T-cell (primary cell): ENCODE measurements at places on chromosomes 5 and 9. TPM values are rescaled to one million over a fixed set of nuclear protein-coding genes. Genes with fewer than 3 reads are reported as not detected.

GRCh38 chr9:35993976-35994720 is 36.2 kb upstream of the OR2S2 start:
- H3K36me3 ChIP-seq: no peaks in the 10 kb centered on the region
- H3K27ac ChIP-seq: no peak overlapping the region
- no peak for DNase-seq
- H3K27me3 ChIP-seq: no peaks in the 10 kb centered on the region

- H3K36me3 ChIP-seq: no peaks in the 10 kb centered on the region
- no peaks in the 10 kb centered on the region for H3K4me1 ChIP-seq
- H3K4me3 ChIP-seq: no peak overlapping the region
- DNase-seq: no peak
Observed at GRCh38 chr5:153827397-153827796, 211.3 kb downstream of the FAM114A2 start.

- no peak for DNase-seq
- peaks cover 2% of the 10 kb centered on the region for H3K27me3 ChIP-seq
- no peaks in the 10 kb centered on the region for H3K4me1 ChIP-seq
- H3K27ac ChIP-seq: no peak overlapping the region
- no peaks in the 10 kb centered on the region for H3K36me3 ChIP-seq
Observed at GRCh38 chr5:134247428-134248224, 21.8 kb upstream of the PPP2CA start.

GRCh38 chr5:180670586-180671359 is 21.4 kb upstream of the FLT4 start:
- peaks cover 4% of the 10 kb centered on the region for H3K4me1 ChIP-seq
- no peak overlapping the region for H3K27ac ChIP-seq
- peak; percentile 37 for DNase-seq
- no peaks in the 10 kb centered on the region for H3K36me3 ChIP-seq

- DNase-seq: no peak
- H3K4me1 ChIP-seq: no peaks in the 10 kb centered on the region
- H3K27ac ChIP-seq: no peak overlapping the region
- H3K4me3 ChIP-seq: no peak overlapping the region
Observed at GRCh38 chr9:113956901-113957300, 80.8 kb downstream of the ZNF618 start.

DNA sequence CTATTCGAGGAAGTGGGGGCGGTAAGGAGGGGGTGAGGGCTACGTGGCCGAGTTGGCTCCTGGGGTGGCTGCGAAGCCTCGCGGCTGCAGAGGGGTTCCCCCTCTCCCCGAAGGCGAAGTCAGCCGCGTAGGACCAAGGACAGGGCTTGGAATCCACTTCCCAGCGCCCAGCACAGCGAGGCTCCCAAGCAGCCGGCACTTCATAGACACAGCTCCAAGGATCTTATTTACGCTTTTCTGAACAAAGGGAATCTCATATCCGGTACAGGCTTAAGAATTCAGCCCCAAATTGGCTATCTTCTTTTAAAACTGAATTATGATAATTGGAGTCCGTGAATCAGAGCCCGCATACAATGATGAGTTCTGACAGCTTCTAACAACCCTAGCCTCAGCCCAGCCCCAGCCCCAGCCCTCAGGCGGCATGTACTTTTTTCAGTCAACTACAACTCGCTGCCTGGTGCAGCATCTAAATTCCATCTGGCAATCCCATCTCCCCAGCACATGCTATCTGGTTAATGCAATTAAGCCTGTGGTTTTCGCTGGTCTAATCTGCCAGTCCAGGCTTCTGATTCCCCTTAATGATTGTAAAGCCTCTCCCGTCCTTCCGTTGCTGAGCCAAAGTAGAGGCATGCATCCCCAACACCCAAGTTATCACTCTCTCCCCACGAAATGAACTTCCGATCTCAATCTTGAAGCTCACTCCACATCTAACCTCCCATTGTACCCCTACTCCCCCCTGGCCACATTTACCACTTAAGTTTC is 1.0 kb downstream of the ELAVL2 start:
- H3K4me1 ChIP-seq: no peaks in the 10 kb centered on the region
- DNase-seq: no peak
- H3K36me3 ChIP-seq: no peaks in the 10 kb centered on the region
- H3K27ac ChIP-seq: no peak overlapping the region
- peak overlapping the region; percentile 4 for H3K4me3 ChIP-seq

DNA sequence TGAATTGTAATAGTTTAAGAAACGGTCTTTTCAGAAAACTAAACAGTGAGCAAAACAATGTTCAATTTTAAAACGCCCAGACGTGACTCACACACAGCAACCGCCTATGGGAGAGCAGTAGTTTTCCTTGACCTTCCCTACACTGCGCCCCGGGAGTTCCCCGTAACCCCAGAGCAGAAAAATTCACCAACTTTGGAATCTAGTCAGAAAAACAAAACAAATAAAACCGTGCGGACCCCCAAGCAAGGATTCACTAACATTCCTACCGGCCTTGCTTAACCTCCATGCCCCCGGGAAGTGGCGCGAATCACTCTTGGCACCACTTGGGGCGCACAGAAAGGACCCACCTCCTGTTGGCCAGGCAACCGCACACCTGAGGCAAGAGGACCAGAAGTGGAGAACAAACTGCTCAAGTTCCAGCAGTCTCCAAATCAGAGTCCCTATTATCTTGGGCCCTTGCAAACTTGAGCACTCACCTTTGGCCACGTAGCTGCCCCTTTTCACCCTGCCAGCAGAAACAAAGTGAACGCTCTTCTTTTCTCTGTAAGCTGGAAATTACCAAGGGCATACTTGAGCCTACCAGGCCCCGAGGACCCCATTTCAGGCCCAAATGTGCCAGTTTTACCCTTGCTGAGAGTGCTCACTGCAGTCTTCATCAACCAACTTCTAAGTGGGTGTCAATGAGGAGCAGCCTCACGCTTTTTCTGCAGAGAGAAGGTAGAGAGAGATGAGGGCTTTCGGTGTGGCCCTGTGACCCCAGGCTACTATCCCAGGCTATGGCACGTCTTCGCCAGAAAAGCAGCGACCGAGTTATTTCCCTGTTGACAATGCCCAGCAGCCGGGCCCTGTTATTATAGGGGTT is 189.7 kb downstream of the MEF2C start:
- peaks cover 69% of the 10 kb centered on the region for H3K27me3 ChIP-seq
- no peak overlapping the region for H3K27ac ChIP-seq
- H3K36me3 ChIP-seq: no peaks in the 10 kb centered on the region

GRCh38 chr9:116928884-116929283 is 241.8 kb downstream of the TRIM32 start:
- no peaks in the 10 kb centered on the region for H3K27me3 ChIP-seq
- DNase-seq: no peak

DNA sequence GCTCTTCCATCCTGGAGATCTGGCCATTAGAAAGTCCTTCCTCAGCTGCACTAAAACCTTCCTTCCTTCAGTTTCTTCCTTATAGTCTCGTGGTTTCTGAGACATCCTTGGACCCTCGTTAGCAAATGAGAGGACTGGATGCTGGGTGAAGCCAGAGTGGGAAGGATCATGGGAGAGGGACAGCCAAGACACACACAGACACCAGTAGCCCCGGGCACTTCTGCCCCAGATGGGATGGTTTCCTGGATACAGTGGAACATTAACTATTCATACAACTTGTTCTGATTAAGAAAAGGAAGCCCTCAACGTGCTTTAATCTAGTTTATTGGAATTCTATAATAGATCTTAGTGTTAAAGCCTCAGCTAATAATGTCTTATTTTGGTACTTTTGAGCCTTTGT is 125.5 kb downstream of the SEC61B start:
- no peak for DNase-seq
- no peaks in the 10 kb centered on the region for H3K36me3 ChIP-seq
- H3K4me3 ChIP-seq: no peak overlapping the region
- no peak overlapping the region for H3K27ac ChIP-seq

GRCh38 chr5:128630121-128630520 is 92.1 kb upstream of the FBN2 start:
- no peak overlapping the region for H3K4me3 ChIP-seq
- H3K27me3 ChIP-seq: no peaks in the 10 kb centered on the region
- no peaks in the 10 kb centered on the region for H3K4me1 ChIP-seq

GRCh38 chr5:181173420-181174342 is 26.3 kb downstream of the OR2V2 start:
- H3K27ac ChIP-seq: no peak overlapping the region
- peaks cover 21% of the 10 kb centered on the region for H3K27me3 ChIP-seq
- DNase-seq: no peak
- peak overlapping the region; percentile 48 for H3K4me3 ChIP-seq

DNA sequence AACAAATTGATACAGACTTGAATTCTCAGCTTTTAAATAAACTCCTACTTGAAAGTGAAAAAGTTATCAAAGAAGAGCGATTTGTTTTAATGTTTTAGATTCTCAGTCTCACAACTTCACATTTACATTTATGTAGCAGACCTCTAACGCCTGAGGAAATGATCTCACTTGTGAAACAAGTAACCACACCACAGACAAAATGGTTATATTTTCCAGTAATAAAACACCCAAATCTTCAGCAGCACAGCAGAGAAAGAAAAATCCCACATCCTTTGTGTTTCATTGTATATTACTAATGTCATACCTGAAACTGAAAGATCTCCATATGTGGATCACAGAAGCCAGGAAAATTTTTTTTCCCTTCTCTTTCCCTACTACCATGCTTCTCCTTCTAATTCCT is 29.8 kb upstream of the GZMA start:
- H3K4me3 ChIP-seq: no peak overlapping the region
- no peaks in the 10 kb centered on the region for H3K36me3 ChIP-seq
- H3K27me3 ChIP-seq: no peaks in the 10 kb centered on the region
- H3K4me1 ChIP-seq: peaks cover 37% of the 10 kb centered on the region
- DNase-seq: no peak
- peak overlapping the region; percentile 59 for H3K27ac ChIP-seq

- no peaks in the 10 kb centered on the region for H3K4me1 ChIP-seq
- H3K4me3 ChIP-seq: no peak overlapping the region
- DNase-seq: no peak
- H3K36me3 ChIP-seq: no peaks in the 10 kb centered on the region
Observed at GRCh38 chr9:134571326-134571931, 70.2 kb upstream of the COL5A1 start.

DNA sequence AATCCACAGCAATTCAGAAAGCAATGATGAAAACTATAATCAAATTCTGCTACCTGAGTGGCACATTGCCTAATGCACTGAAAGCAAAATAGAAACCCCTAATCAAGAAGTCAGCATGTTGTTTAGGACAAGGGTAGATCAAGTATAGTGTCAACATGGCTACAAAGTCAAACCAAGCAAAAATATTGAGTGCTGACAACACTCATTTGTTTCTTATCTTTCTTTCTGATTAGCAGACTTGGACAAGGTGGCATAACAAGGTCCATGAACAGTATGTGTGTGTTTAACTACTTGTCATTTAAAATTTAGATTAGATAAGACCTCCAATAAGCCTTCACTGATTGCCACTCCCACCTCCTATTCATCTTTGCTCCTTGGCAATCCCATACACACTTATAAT is 332.4 kb downstream of the KIAA0825 start:
- no peaks in the 10 kb centered on the region for H3K27me3 ChIP-seq
- no peaks in the 10 kb centered on the region for H3K36me3 ChIP-seq
- no peak overlapping the region for H3K27ac ChIP-seq
- H3K4me3 ChIP-seq: no peak overlapping the region
- H3K4me1 ChIP-seq: no peaks in the 10 kb centered on the region
- DNase-seq: no peak

GRCh38 chr9:27756418-27756817 is 183.1 kb upstream of the C9orf72 start:
- no peak overlapping the region for H3K27ac ChIP-seq
- DNase-seq: no peak
- no peaks in the 10 kb centered on the region for H3K27me3 ChIP-seq
- no peaks in the 10 kb centered on the region for H3K4me1 ChIP-seq

GRCh38 chr9:120996409-120996808 is 53.7 kb downstream of the C5 start:
- H3K4me1 ChIP-seq: no peaks in the 10 kb centered on the region
- DNase-seq: no peak
- no peaks in the 10 kb centered on the region for H3K27me3 ChIP-seq
- H3K36me3 ChIP-seq: no peaks in the 10 kb centered on the region

- no peak overlapping the region for H3K27ac ChIP-seq
- no peaks in the 10 kb centered on the region for H3K27me3 ChIP-seq
- H3K4me3 ChIP-seq: no peak overlapping the region
- peaks cover 15% of the 10 kb centered on the region for H3K36me3 ChIP-seq
- DNase-seq: no peak
Observed at GRCh38 chr5:72280581-72281069, 39.4 kb downstream of the MRPS27 start.

GRCh38 chr5:37029436-37029835 is 152.9 kb downstream of the NIPBL start:
- H3K4me1 ChIP-seq: no peaks in the 10 kb centered on the region
- H3K36me3 ChIP-seq: no peaks in the 10 kb centered on the region
- no peak for DNase-seq
- no peak overlapping the region for H3K27ac ChIP-seq
- H3K4me3 ChIP-seq: no peak overlapping the region

DNA sequence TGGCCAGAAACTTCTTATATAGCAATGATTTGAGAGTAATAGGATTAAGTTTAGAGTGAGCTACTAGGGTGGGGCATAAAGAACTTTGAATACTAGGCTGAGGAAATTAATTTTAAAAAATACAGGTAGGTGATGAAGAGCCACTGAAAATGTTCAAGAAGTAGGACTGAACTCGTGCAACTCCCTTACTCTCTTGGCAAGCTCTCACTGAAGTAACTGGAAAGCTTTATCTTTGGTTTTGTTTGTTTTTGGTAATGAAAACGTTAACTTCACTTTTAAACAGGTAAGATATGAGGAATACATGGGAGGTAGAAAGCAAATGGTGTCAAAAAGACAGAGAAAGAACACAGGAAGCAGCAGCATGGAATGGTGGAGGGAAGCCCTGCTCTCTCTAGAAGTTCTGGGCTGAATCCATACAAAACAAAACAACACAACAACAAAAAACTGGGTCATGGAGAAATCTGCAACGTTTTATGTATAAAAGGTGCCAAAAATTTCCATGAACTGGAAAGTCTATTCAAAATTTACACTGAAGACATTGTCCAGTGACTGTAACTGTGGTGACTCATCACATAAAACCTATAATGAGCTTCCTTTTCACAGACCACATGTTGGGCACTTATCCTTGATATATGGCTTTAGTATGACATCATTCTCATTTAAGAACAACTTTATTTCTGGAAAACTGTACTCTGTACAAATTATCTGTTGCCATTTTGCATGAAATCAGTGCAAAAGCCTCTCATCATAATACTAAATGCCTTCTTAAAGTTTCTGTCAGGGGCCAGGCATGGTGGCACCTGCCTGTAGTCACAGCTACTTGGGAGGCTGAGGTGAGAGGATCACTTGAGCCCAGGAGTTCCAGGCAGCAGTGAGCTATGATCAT is 91.2 kb upstream of the CHD1 start:
- no peak for DNase-seq
- H3K36me3 ChIP-seq: no peaks in the 10 kb centered on the region
- no peaks in the 10 kb centered on the region for H3K27me3 ChIP-seq
- H3K4me3 ChIP-seq: no peak overlapping the region
- H3K4me1 ChIP-seq: no peaks in the 10 kb centered on the region

Gene IFNK
- total RNA-seq: not detected

Gene OBP2B
- total RNA-seq: not detected

Gene NR6A1
- 0.39 TPM for total RNA-seq

Gene MUSK
- not detected for total RNA-seq

Gene QRFP
- total RNA-seq: not detected

Gene TERT
- 0.70 TPM for total RNA-seq

Gene FBP2
- not detected for total RNA-seq

Gene ENTPD2
- not detected for total RNA-seq
